ENCODE measurements at places on chromosomes 6 and 20.

GRCh38 chr6:143998686-143999085 is 9.4 kb downstream of the PLAGL1 start:
- peak; percentile 68 for DNase-seq

DNA sequence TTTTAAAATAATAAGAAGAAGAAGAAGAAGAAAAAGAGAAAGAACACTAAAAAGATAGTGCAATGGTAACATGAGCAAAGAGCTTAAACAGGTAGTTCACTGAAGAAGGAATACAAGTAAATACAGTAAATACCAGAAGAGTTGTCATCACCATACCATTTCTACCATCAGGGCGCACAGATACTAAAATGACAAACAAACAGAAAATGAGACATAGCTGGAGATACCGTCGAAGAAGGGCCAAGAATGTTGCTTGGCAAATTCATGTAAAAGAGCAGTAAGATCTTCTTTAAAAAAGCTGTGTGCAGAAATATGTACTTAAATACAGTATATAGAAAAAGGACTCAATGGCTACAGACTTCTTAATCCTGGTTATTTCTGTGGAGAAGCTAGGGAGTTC is 20.7 kb upstream of the TFAP2C start:
- no peak for DNase-seq

DNA sequence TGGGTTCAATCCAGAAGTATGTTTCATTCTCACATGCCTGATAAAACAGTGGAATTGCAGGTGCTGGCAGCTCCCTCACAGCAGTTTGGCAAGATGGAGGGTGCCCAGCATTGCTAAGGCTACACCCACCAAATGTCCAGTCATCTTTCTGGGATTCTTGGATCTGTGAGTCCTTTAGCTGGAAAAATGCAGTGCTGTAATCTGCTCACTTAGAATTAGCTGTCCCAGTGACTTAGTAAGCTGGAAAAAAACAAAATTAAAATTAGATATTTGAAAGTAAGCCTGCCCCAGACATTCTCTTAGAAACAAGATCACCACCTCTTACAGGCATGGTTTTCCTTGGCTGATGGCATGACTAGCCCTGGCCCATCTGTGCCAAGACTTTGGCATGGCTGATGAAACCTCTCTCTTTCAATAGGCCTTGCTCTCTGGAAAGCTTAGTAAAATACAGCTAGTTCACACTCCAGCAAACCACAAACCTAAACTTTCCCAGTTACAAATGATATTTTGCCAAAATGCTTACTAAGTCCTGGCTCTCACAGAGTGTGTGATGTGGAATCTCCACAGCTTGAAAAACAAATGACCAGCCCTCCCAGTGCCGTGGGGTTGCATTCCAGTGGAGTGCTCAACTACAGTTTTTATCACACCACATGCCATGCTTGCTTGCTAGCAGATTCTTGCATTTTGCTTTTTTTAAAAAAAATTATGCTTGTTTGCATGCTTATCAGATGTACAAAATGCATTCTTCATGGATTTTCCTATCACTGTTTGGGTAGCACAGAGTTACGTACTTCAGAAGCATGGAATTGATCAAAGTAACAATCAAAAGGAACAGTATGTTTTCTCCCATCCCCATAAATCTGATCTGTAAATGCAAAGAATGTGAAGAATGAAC is 261.5 kb downstream of the EYA4 start:
- DNase-seq = no peak

DNA sequence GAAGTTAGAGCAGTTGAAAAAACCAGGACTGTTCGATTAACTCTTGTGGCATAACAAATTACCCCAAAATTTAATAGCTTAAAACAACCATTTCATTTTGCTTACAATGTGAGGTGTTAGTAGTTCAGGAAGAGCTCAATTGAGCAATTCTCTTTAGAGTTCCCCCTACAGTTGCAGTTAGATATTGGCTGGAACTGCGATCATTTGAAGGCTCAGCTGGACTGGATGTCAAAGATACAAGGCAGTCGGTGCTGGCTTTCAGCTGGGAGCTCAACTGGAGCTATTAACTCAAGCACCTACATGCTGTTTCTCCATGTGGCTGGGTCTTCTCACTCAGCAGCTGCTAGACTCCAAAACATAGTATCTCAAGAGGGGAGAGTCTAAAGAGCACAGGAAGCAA is 96.0 kb upstream of the LOC128125822 start:
- DNase-seq = no peak

DNA sequence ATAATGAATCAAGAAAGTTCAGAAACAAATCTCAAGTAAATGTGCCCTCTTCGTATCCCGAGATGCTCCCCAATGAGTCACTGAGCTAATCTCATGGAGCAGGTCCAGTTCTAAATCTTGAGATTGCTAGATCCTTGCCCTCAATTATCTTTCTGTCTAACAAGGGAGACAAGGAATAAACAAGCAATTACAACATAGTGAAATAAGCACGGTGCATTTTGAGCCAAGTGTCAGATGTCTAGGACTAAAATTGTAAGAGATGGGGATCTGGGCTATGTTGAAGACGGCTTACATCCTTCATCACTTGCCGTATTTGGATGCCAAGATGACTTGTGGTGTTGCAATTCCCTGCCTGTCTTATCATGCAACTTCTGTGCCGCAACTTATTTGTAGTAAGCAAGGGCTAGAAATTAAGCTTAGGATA is 56.5 kb upstream of the ADGRF1 start:
- DNase-seq = no peak

GRCh38 chr20:60049601-60050000 is 91.4 kb downstream of the CDH26 start:
- DNase-seq = no peak

DNA sequence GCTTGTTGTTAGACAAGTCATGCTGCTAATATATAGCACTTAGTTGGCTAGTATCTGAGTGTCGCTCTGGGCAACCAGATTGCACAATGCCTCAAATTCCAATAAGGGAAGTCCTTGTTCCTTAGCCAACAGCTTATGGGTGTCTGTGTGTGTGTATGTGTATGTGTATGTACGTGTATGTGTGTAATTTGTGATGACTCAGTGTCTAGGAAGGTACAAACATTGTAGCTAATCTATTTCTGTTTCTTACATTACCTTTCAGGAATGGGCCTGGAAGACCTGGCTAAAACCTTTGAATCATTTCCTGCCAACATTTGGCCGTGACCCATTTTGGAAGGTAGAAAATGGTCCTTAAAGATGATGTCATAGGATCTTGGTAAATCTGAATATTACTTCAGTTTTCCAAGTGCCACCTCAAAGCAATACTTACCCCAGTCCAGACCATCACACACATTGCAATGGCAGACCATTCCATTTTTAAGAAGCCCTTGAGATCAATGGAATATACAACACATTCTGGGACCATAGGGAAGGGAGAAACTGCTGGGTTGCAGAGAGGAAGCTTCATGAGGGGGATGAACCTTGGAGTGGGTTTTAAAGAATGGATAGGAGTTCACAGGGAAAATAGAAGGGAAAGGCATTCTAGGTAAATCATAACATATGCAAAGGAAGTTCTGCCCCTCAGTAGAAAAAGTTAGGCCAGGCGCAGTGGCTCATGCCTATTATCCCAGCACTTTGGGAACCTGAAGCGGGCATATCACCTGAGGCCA is 25.1 kb downstream of the NEDD9 start:
- DNase-seq = no peak

DNA sequence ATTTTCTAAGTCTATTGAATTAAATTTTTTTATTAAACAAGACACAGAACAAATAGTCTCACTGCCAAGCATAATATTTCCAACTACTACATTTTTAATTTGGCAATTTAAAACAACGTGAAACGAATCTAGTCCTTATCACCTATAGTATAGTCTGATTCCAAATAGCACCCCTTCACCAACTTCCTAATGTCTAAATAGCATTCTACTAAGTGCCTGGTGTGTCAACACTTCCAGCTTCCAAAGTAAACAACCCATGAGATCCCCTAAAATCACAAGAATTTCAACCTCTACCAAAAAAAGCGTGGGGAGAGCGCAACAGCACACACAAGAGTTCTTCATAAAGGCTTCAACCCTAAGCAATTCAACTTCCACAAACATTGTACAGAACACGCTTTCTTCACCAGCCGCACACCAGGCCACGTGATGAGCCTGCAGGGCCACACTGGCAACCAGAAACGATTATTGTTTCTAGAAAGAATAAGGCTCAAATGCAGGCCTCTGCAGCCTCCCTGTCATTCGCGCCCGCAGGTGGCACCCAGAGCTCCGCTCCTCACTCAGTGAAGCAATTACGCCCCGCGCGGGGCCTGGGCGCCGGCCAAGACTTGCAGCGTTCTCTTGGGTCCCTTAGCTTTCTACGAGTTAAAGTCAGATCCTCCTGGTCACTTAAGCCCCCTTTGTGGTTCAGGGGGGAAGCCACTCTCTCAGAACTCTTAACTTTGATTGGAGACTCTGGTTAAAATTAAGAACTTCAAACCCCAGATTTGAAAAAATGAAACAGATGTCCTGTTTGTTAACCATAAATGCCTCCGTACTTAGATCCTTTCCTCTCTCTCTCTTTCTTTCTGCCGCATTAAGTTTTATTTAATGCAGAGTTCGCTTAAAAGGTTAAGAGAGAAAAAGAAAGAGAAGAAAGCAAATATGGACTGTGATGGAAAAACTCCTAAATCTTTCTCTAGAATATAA is 18.3 kb downstream of the SIM1 start:
- DNase-seq = no peak

- no peak for DNase-seq
Observed at GRCh38 chr6:40312213-40313015, 274.8 kb downstream of the LRFN2 start.

DNA sequence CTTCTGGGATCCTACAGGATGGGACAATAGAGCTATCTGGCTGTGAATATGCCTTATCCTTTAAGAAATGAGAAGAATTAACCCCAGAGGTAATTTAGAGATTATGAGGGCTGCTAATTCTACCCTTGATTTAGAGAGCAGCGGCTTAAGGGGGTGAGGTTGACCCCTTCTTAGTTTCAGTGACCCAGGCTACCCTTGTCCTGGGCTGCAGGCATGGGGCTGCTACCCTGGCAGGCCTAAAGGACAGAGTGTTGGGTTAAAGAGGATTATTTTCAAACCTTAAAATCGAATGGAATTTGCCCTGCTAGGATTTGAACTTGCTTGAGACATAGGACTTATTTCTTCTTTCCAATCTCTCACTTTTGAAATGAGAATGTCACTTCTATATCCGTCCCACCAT is 1343.4 kb downstream of the HACE1 start:
- no peak for DNase-seq

DNA sequence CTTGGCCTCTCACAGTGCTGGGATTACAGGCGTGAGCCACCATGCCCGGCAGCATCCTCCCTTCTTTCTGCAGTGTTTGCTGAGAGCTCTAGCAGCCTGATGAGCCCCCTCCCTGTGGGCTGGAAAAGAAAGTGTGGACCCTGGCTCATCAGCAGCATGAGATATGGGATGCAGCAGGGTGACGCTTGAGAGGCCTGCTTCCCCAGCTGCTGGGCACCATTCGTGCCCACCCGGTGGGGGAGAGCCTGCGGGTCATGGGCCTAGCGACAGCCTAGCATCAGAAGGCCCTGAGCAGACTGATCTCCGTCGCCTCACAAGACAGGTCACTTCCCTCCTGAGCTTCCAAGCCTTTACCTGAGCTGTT is 16.0 kb upstream of the CCDC167 start:
- DNase-seq = no peak

GRCh38 chr6:20403766-20404640 is 2.3 kb downstream of the E2F3 start:
- DNase-seq = no peak

DNA sequence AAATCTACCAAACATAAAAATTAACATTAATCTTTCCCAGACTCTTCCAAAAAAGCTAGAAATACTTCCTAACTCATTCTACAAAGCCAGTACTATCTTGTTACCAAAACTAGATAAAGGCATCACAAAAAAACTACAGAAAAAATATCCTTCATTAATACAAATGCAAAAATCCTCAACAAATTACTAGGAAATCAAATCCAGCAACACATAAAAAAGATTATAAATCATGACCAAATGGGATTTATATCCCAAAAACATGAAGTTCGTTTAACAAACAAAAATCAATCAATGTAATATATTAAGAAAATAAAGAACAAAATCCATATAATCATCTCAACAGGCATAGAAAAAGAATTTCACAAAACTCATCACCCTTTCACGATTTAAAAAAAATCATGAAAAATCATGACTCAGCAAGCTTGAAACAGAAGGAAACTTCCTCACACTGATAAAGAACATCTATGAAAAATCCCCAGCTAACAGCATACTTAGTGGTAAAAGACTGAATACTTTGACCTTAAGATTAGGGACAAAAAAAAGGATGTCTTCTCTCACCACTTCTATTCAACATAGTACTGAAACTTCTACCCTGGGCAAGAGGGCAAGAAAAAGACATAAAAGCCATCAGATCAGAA is 43.2 kb downstream of the RANBP9 start:
- DNase-seq = no peak

- DNase-seq = no peak
Observed at GRCh38 chr6:15062516-15063252, 183.2 kb upstream of the JARID2 start.

- DNase-seq = peak; percentile 40
Observed at GRCh38 chr6:132443206-132443605, 41.9 kb upstream of the MOXD1 start.

DNA sequence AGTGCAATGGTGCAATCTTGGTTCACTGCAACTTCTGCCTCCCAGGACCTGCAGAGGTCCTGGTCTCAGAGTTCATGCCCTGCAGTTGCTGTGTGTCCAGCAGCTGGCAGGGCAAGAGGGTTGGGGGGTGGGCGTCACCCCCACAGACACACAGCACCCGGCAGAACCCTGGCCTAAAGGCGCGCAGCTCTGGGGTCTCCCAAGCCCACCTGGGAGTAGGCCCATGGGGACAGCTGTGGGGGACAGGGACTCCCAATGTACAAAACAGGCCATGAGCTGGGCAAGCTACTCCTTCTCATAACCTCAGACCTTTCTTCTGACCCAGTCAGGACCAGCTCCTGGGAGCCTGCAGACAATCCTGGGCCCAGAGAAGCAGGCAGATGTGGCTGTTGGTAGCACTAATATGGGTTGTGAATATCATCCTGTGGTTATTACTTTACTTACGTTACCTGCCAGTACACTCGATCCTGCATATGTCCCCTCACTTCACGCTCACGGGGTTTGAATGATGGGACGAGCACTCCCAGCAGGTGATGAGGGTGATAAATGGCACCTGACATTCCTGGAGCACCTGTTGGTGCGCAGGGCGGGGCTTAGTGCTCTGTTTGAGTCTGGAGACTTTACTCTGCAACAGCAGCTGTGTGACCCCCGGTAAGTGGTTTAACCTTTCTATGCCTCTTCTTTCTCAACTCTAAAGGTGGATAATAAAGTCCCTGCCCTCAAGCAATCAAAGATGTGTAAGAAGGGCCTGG is 39.9 kb upstream of the SULF2 start:
- no peak for DNase-seq

DNA sequence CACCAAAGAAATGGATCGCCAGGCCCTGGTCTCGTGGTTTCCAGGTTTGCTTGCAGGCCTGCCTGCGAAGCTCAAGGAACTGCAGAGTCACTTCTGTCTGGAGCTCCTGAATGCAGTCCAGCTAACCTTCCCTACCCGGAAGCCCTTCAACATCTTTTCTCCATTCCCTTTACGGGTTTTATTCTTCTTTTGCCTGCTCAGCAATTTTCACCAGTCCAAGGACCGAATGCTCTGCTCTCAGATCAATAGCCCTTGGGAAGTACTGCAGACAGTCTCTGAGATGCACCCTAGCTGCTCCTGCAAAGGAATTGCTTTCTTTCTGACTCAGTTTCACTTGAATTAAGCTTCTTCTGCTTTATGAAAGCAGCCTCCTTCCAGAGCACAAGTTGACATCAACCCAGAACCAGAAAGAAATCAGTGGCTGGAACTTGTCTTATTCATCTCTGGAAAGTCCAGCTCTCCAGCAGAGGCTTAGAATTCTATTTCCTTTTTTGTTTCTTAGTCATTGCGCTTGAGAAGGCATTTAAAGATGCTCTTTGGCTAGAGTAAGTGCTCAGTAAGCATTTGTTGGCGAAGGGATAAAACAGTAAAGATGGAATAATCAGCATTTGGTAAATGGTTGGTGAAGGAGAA is 18.7 kb upstream of the YWHAB start:
- no peak for DNase-seq
